ENCODE measurements at places on chromosomes 2 and 18.

DNA sequence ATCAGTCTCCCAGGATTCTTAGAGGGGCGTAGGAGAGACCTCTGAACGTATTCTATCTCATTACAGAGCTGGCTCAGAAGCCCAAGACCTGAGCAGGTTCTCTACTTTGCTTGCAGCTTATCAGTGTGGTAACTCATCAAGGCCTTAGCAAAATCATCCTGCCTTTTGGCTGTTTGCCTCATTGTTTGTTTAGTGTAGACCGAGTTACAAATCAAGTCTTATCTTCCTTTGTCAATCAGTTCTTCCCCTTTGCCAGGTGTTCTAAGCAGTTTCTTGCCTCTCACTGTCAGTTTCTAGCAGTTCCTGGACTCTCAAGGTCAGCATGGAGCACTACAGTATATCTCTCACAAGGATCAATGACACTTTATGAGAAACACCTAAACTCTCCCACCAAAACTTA is 30.9 kb upstream of the NAB1 start:
- DNase-seq = no peak
- no peaks in the 10 kb centered on the region for H3K36me3 ChIP-seq
- H3K4me3 ChIP-seq = no peak overlapping the region
- no peak overlapping the region for H3K27ac ChIP-seq

GRCh38 chr2:108945969-108946368 is 43.1 kb downstream of the EDAR start:
- H3K36me3 ChIP-seq = peaks cover 15% of the 10 kb centered on the region
- no peak overlapping the region for H3K27ac ChIP-seq
- H3K27me3 ChIP-seq = no peaks in the 10 kb centered on the region
- no peak for DNase-seq

- H3K27me3 ChIP-seq = no peaks in the 10 kb centered on the region
- H3K27ac ChIP-seq = no peak overlapping the region
- H3K36me3 ChIP-seq = no peaks in the 10 kb centered on the region
- no peak for DNase-seq
Observed at GRCh38 chr2:99957332-99958133, 184.9 kb downstream of the AFF3 start.

GRCh38 chr2:45771261-45771660 is 119.8 kb downstream of the PRKCE start:
- no peak for DNase-seq
- H3K36me3 ChIP-seq = no peaks in the 10 kb centered on the region
- H3K4me1 ChIP-seq = no peaks in the 10 kb centered on the region
- no peak overlapping the region for H3K4me3 ChIP-seq

DNA sequence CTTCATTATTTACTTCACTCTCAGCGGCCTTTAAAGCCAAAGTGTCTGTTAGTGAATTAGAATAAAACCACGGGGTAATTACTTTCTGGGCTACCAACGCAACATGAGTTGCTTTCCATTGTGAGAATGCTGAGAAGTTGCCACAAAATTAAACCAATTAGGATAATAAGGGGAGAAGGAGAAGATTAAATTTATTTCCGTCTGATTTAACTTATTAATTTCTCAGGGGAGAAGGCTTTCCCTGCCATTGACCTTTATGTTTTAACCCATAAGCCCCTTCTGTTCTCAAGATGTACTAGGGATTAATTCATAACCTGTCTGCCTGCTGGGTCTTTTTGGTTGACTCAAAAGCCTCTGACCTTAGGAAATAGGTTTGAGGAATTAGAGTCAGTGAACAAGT is 42.3 kb upstream of the IGFBP5 start:
- H3K4me3 ChIP-seq = no peak overlapping the region
- no peak overlapping the region for H3K27ac ChIP-seq
- H3K27me3 ChIP-seq = peaks cover 31% of the 10 kb centered on the region
- no peaks in the 10 kb centered on the region for H3K36me3 ChIP-seq
- H3K4me1 ChIP-seq = no peaks in the 10 kb centered on the region

DNA sequence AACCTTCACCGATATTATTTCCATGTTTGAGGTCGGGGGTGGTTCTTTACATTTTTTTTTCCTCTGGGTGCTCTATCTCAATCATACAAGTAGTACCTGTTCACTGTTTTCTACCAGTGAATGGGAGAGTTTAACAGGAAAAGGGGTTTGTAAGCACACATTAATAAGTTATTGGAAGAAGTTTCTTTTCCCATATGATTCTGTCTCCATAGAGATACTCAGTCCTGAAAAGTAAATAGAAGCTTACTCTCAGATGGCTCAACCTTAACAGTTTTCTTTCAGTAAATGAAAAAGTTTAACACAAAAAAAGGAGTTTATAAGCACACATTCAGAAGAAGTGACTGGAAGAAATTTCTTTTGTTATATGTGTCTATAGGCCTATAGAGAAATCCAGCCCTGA is 995.6 kb upstream of the SLC39A10 start:
- DNase-seq = no peak
- H3K27ac ChIP-seq = no peak overlapping the region
- no peaks in the 10 kb centered on the region for H3K4me1 ChIP-seq
- no peak overlapping the region for H3K4me3 ChIP-seq

- H3K4me1 ChIP-seq = no peaks in the 10 kb centered on the region
- peaks cover 8% of the 10 kb centered on the region for H3K36me3 ChIP-seq
- no peak overlapping the region for H3K4me3 ChIP-seq
- H3K27me3 ChIP-seq = no peaks in the 10 kb centered on the region
- no peak overlapping the region for H3K27ac ChIP-seq
Observed at GRCh38 chr2:15538792-15539191, 22.3 kb downstream of the NBAS start.

GRCh38 chr2:101790857-101791256 is 93.3 kb downstream of the MAP4K4 start:
- peaks cover 18% of the 10 kb centered on the region for H3K4me1 ChIP-seq
- H3K27ac ChIP-seq = no peak overlapping the region
- no peak for DNase-seq
- H3K36me3 ChIP-seq = peaks cover 36% of the 10 kb centered on the region

- no peaks in the 10 kb centered on the region for H3K36me3 ChIP-seq
- H3K27me3 ChIP-seq = no peaks in the 10 kb centered on the region
- no peak overlapping the region for H3K27ac ChIP-seq
- no peaks in the 10 kb centered on the region for H3K4me1 ChIP-seq
Observed at GRCh38 chr18:28412521-28412920, 235.6 kb upstream of the CDH2 start.

DNA sequence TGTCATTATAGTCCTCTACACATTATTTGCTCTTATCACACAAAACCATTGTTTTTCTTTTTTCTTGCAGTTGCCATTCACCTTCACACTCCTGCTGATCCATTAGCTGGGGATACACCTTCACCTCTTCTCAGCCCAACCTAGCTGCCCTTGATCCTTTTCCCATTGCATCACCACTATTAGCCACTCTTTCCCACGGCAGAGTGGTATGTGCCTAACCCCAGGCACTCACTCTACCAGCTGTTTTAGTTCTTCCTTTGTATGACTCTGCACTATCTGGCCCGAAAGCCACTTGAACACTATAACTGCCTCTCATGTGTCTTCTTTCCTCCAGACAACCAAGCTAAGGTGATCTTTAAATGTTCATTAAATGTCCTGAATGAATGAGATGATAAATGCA is 145.4 kb upstream of the PIK3C3 start:
- no peaks in the 10 kb centered on the region for H3K36me3 ChIP-seq
- H3K4me1 ChIP-seq = no peaks in the 10 kb centered on the region
- no peak overlapping the region for H3K4me3 ChIP-seq
- no peak for DNase-seq
- H3K27ac ChIP-seq = no peak overlapping the region

DNA sequence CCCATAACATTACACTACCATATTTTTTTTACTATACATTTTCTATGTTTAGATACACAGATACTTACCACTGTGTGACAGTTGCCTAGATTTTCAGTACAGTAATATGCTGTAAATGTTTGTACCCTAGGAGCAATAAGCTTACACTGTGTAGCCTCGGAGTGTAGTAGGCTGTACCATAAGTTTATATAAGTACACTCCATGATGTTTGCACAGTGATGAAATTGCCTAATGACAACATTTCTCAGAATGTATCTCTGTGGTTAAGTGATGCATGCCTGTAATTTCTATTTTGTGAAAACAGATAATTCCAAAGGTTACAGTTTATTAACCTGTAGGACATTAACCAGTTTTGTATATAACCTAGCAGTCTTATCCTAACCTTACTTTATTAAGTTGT is 128.1 kb upstream of the RBMS1 start:
- DNase-seq = no peak
- H3K36me3 ChIP-seq = no peaks in the 10 kb centered on the region
- no peak overlapping the region for H3K4me3 ChIP-seq
- no peaks in the 10 kb centered on the region for H3K4me1 ChIP-seq

DNA sequence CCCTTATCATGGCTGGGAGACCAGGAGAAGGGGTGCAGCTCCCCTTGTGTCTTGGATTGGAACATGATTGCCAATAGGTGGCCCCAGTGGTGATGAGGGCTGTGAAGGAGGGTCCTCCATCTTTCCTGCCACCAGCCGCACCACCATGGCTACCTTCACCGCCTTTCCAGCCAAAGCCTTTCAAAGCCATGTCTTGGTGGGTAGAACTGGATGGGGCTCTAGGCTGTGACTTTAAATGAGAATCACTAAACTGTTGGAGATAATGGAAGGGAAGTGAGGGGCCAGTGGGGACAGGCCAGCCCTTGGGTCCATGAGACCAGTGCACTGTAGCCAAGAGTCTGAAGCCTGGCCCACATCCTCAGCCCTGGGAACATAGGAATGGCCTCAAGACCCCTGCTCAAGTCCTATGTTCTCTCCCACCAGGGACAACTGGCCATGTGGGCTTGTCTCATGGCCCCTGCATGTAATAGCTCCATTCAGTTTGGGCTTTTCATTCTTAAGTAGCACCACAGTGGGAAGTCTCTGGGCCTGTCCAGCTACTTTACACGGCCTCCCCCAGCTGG is 345.7 kb downstream of the DYSF start:
- DNase-seq = no peak
- H3K27me3 ChIP-seq = no peaks in the 10 kb centered on the region
- no peaks in the 10 kb centered on the region for H3K4me1 ChIP-seq
- no peaks in the 10 kb centered on the region for H3K36me3 ChIP-seq

DNA sequence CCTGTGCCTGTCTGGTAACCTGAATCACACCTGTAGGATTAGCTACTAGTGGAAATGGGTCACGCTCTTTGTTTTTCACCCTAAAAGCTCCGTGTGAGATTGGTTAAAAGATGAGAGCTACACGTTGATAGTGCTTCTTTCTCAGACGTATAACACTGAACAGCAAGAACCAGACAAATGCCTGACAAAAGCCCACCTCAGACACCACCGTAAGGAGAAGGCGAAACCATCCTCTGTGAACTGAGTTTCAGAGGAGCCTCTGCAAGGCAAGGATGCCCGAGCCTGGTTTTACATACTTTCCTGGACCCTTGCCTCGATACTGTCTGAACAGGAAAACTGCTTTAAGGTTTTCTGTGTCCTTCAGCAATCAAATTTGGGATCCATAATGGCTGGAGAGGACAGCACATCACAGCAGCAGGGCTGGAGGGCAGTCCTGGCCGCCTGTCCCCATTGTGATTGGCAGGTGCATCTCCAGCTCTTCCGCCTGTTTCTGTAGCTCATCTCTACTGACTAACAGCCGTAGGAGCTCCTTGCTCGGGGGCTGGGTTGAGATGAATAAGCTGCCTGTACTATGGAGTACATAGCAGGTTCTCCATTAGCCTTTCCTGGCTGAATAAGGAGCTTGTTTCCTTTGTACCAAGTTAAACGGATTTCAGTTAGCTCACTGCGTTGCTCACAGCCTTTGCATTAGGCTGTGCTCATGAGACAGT is 155.5 kb downstream of the MYT1L start:
- H3K4me3 ChIP-seq = no peak overlapping the region
- no peak overlapping the region for H3K27ac ChIP-seq
- H3K27me3 ChIP-seq = no peaks in the 10 kb centered on the region
- no peaks in the 10 kb centered on the region for H3K4me1 ChIP-seq
- H3K36me3 ChIP-seq = no peaks in the 10 kb centered on the region

All from activated naive CD4-positive, alpha-beta T cell treated with anti-CD3 and anti-CD28 coated beads, Interleukin-2, amount 10 ng/mL, durations not matched to agents 7 days and 5 days (primary cell).